ENCODE measurements at places on chromosomes 12 and 14. TPM values are rescaled to one million over a fixed set of nuclear protein-coding genes. Genes with fewer than 3 reads are reported as not detected.

DNA sequence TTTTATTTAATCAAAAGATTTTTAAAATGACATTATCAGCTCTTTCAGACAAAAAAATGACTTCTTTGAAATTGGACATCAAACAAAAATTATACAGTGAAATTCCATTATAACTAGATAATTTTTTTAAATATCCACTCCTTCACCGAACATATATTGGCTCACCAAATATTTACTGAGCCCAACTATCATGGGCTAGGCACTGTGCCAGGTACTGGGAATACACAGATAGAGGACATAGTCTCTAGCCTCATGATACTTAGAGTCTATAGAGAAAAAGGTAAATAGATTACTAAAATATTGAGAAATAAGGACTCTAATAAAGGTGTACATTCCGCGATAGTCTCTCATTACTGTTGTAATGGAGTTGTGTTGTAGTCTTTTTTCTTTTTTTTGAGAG, 219.9 kb downstream of the SEC23A start:
- no peak overlapping the region for H3K27ac ChIP-seq
- no peaks in the 10 kb centered on the region for H3K36me3 ChIP-seq
- peaks cover 12% of the 10 kb centered on the region for H3K27me3 ChIP-seq
- no peak for DNase-seq
- no peak overlapping the region for H3K4me3 ChIP-seq

- H3K4me1 ChIP-seq, result peaks cover 9% of the 10 kb centered on the region
- no peak overlapping the region for H3K27ac ChIP-seq
- H3K27me3 ChIP-seq, result no peaks in the 10 kb centered on the region
- H3K4me3 ChIP-seq, result no peak overlapping the region
These were observed 94.7 kb downstream of the SLC41A2 start for GRCh38 chr12:104863296-104863948.

- no peaks in the 10 kb centered on the region for H3K4me1 ChIP-seq
- no peaks in the 10 kb centered on the region for H3K36me3 ChIP-seq
- no peaks in the 10 kb centered on the region for H3K27me3 ChIP-seq
- H3K27ac ChIP-seq, result no peak overlapping the region
These were observed 19.8 kb upstream of the TUBA1A start for GRCh38 chr12:49208676-49209075.

GRCh38 chr12:29164477-29165393, 15.7 kb downstream of the FAR2 start:
- H3K4me1 ChIP-seq, result peaks cover 13% of the 10 kb centered on the region
- no peak overlapping the region for H3K4me3 ChIP-seq
- no peaks in the 10 kb centered on the region for H3K27me3 ChIP-seq
- no peak overlapping the region for H3K27ac ChIP-seq

GRCh38 chr12:39846971-39847650, 227.5 kb upstream of the ABCD2 start:
- H3K27me3 ChIP-seq, result no peaks in the 10 kb centered on the region
- no peaks in the 10 kb centered on the region for H3K36me3 ChIP-seq
- DNase-seq, result no peak
- H3K27ac ChIP-seq, result no peak overlapping the region
- no peaks in the 10 kb centered on the region for H3K4me1 ChIP-seq

DNA sequence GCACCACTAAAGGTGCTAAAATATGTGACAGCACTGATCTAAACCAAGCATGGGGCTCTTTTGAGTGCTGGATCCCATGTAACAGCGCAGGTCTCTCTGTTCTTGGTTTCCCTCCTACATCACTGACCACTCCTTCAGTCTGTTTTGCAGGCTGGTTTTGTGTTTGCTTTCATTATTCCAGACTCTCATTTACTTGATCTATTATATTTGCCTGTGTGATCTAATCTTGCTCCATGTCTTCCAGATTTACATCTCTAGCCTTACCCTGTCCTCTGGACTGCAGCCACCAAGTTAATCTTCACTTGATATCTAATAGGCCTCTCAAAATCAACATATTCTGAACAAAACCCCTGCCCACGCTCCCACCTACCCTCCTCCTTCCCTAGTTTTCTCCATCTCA, 8.6 kb downstream of the GLIPR1 start:
- peaks cover 5% of the 10 kb centered on the region for H3K36me3 ChIP-seq
- H3K27ac ChIP-seq, result peak overlapping the region; percentile 25
- H3K4me3 ChIP-seq, result no peak overlapping the region
- peaks cover 24% of the 10 kb centered on the region for H3K4me1 ChIP-seq
- no peak for DNase-seq

- no peak for DNase-seq
- H3K27me3 ChIP-seq, result no peaks in the 10 kb centered on the region
- no peaks in the 10 kb centered on the region for H3K4me1 ChIP-seq
- H3K36me3 ChIP-seq, result no peaks in the 10 kb centered on the region
- H3K27ac ChIP-seq, result no peak overlapping the region
These were observed 479.2 kb downstream of the RPS29 start for GRCh38 chr14:49106741-49107667.

DNA sequence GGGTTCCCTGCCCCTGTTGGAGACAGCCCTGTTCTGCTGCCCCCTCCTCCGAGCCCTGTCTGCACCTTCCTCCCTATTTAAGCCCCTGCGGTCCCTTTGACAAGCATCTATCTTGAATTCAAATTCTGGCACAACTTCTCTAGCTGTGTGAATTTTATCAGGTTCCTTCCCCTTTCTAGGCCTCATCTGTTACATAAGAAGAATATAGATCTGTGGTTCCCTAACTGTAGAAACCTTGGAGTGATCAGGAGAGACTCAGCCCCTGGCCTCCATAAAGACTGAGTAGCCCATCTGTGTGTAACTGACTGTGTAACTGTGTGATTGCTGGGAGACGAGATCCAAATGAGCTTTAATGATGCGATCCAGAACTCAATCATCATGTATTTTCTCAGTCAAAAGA, 13.0 kb upstream of the RACGAP1 start:
- peaks cover 9% of the 10 kb centered on the region for H3K27me3 ChIP-seq
- no peaks in the 10 kb centered on the region for H3K36me3 ChIP-seq
- DNase-seq, result no peak
- no peak overlapping the region for H3K27ac ChIP-seq
- no peak overlapping the region for H3K4me3 ChIP-seq

DNA sequence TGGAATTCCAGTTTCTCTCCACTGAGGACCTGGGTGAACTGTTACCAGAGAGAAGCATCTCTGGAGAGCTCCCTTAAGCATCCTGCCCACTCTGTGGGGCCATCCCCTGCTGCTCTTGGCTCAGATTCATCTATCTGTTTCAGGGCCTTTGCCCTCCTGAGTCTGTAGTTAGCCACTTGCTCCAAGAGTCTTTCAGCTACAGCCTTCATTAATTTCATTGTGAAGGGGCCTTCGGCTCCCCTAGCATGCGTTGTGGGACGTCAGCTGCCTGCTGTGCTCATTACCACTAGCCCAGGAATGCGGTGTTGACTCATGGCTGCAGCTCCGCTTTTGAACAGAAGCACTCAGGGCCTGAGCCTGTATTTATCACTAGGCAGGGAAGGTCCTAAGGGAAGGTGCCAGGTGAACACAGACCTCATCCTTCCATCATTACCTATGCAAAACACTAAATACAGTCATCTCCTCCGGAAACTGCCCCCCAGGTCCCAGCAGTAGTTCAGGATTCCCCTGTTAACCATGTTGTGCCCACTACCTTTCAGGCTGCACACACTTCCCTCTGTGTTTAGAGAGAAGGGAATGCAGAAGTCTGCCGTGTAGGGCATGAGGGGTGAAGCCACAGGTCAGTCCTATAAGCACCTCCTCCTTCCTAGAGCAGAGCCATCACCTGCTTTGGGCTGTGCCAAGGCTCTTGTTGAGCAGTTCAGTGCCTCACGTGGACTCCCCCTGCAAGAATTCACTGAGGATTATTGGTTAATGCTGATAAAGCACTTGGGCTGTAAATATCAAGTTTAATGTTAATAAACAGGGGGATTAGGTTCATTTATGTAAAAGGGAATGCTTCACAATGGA, 191.4 kb downstream of the CACNA1C start:
- no peak overlapping the region for H3K27ac ChIP-seq
- H3K36me3 ChIP-seq, result no peaks in the 10 kb centered on the region
- no peaks in the 10 kb centered on the region for H3K4me1 ChIP-seq
- peaks cover 9% of the 10 kb centered on the region for H3K27me3 ChIP-seq
- no peak for DNase-seq

DNA sequence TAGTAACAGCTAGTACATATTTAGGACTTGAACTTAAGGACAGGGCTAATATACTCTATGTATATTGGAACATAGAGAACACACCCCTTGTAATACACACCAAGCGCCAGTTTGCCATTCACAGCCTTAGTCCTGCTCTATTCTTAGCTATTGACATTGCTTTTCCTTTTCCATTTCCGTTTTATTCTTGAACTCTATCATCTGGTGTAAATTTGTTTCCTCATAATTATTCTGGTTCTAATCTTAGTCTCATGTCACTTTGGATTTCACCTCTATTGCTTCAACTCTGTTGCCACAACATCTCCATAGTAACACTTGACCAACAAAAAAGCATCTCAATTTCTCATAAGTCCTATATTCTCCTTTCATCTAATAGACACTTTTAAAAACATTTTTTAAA, 225.7 kb downstream of the PHLDA1 start:
- H3K4me1 ChIP-seq, result no peaks in the 10 kb centered on the region
- no peak overlapping the region for H3K27ac ChIP-seq
- DNase-seq, result no peak
- H3K36me3 ChIP-seq, result no peaks in the 10 kb centered on the region
- H3K4me3 ChIP-seq, result no peak overlapping the region

DNA sequence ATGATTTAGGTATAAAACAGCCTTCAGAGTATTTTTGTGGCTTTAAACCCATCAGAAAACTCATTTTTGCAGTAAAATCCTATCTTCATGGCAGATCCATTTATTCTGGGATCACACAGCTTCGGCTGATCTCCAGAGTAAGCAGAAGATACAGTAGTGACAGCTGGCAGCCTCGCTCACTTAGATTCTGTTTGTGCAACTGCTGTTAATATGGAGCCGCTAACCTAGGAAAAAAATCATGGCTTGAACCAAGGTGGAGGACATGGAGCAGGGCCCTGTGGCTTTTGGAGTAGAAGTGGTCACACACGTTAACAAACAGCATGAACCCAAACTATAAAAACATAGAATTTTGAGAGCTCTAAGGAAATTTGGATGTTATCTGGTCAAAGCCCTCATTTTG, 137.2 kb upstream of the ARHGAP5 start:
- no peak overlapping the region for H3K27ac ChIP-seq
- no peaks in the 10 kb centered on the region for H3K36me3 ChIP-seq

DNA sequence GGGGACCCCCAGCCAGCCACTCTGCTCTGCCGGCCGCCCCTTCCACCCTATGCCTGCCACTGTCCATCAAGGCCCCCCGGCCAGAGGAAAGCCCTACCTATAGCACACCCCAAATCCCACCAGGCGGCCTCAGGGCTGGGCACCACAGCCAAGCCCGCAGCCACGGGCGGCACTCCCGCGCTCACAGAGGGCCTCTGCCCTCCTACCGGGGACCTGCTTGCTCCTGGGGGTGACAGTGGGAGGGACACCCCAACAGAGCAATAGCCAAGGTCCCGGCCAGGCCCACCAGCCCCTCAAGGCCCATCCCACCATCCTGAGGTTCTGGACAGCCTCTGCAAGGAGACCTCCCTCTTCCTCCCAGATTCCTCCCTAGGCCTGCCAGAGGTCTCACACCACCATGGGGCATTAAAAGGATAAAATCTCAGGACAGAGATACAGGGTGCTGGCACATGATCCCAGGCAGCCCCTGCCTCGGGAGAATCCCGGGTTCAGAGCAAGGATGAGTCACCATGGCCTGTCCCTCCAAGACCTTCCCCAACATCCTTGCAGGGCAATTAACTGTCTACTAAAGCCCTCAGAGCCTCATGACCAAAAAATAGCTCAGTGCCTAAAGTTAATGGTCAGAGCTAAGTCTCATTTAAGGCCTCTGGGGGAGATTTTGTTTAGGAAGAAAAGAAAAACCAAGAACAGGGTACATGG, 17.1 kb downstream of the CCDC85C start:
- no peak overlapping the region for H3K4me3 ChIP-seq
- no peak for DNase-seq
- H3K27me3 ChIP-seq, result no peaks in the 10 kb centered on the region
- H3K4me1 ChIP-seq, result peaks cover 8% of the 10 kb centered on the region
- no peaks in the 10 kb centered on the region for H3K36me3 ChIP-seq

DNA sequence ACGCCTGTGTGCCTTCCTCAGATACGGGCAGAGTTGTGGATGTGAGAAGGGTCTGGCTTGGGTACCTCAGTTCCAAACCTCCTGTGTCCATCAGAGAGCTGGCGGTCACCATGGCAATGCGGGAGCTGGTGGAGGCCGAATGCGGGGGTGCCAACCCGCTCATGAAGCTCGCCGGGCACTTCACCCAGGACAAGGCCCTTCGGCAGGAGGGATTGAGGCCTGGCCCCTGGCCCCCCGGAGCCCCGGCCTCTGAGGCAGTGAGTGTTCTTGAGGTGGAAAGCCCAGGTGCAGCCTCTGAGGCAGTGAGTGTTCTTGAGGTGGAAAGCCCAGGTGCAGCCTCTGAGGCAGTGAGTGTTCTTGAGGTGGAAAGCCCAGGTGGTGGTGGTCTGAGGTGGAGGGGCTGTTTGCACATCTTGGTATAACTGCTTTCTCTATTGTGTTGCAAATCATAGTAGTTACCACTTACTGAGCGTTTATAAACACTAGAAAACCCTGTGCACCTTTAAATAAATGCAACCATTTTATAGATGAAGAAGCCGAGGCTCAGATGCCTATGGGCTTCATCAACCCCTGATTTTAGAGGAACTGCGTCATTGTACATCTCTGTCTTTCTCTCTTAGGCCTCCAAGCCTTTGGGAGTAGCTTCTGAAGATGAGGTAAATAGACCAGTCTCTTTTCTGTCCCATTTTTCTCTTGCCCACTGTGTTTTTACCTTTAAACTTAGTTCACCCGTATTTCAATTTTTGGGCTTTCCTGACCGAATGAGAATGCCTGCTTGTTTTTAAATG, 976 bp downstream of the PEX5 start:
- no peaks in the 10 kb centered on the region for H3K27me3 ChIP-seq
- peak; percentile 20 for DNase-seq
- peaks cover 48% of the 10 kb centered on the region for H3K4me1 ChIP-seq
- H3K4me3 ChIP-seq, result peak overlapping the region; percentile 84
- peaks cover 17% of the 10 kb centered on the region for H3K36me3 ChIP-seq

DNA sequence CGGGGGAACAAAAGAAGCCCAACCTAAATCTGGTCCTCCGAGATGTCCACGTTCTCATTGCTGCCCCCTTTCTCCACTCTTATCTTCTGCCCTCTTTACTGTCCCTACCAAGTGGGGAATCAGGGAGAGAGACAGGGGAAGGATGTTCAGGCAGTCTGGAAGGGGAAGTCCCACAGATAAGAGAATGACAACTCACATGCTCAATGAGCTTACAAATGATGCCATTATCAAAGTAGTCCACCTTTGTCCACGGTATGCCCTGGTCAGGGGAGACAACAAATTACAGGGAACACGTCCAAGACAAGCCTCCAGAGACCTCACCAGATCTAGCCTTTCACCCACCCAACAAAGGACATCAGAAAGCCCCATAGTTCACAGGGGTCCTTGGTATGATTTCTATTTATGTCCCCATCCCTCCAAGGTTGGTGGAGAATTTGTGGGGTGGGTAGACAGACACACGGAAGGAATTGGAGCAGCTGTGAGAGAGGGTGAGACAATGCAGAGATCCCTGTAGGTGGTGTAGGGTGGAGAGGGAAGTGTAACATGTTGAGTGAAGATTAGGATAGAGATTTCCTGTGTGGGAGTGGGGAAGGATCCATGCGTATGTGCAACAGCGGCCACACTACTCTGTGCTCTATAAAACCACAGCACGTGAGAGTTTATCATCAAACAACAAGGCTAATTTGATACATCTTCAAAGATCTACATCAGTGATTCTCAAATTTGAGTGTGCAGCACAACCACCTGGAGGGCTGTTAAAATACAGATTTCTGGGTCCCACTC, 10.7 kb downstream of the MYO1A start:
- no peaks in the 10 kb centered on the region for H3K36me3 ChIP-seq
- H3K27ac ChIP-seq, result no peak overlapping the region
- H3K27me3 ChIP-seq, result no peaks in the 10 kb centered on the region
- H3K4me3 ChIP-seq, result no peak overlapping the region

Gene SELPLG
- 19.9 TPM for total RNA-seq

Gene PKP2
- 0.26 TPM for total RNA-seq

Gene MFAP5
- total RNA-seq, result not detected

Gene SRRM4
- not detected for total RNA-seq

Gene OR6S1
- not detected for total RNA-seq
